H1 (cell line): ENCODE measurements at places on chromosomes 16 and 17. TPM values are rescaled to one million over a fixed set of nuclear protein-coding genes. Genes with fewer than 3 reads are reported as not detected.

- no peak for DNase-seq
These were observed 16.8 kb upstream of the SUPT4H1 start for GRCh38 chr17:58368860-58369213.

- no peak for DNase-seq
These were observed 13.3 kb downstream of the SLC16A3 start for GRCh38 chr17:82241926-82242697.

DNA sequence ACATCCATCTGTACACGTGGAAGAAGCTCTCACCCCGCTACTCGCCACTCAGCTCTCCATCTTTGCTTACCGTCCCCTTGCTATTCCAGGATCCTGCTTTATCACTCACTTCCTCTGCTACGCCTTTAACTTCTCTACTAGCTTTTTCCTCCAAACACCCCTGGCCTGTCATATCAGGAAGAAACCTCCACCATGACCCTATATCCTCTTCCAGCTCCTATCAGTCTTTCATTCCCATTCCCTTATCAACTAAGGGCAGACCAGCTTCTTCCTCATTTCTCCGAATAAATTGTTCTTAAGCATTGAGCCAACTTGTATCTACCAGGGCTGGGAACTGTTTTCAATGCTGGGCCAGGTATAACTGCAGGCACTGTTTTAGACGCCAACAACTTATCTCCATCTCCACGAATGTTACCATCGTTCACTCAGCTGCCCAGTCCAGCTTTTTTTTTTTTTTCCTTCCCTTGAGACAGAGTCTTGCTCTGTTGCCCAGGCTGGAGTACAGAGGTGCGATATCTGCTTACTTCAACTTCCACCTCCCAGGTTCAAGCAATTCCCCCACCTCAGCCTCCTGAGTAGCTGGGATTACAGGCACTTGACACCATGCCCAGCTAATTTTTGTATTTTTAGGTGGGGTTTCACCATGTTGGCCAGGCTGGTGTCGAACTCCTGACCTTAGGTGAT, 4.3 kb downstream of the IQCK start:
- DNase-seq, result no peak

- no peak for DNase-seq
These were observed 4.8 kb downstream of the ATP2A3 start for GRCh38 chr17:3959295-3959899.

- DNase-seq, result no peak
These were observed 371.9 kb downstream of the HS3ST3B1 start for GRCh38 chr17:14672830-14673229.

DNA sequence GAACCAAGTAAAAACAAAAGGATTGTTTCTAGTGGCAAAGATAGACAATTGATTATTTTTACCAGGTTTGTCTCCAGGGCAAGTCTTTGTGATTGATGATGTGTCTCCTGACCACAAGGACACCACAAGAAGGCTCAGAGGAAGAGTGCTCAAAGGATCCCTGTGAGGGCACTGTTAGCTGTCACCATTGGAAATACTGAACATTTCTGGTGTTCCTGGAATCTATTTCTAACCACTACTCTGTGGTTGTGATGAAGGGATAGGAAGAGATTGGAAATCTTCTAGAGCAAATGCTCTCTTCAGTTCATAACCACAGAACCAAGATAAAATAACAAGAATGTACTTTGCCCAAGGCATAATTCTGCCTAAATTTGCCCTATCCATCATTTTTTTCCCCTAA, 15.3 kb downstream of the RNF43 start:
- DNase-seq, result no peak

- no peak for DNase-seq
These were observed 250.0 kb downstream of the PRKCA start for GRCh38 chr17:66552371-66552770.

GRCh38 chr16:73197598-73197997, 149.7 kb upstream of the ZFHX3 start:
- no peak for DNase-seq

DNA sequence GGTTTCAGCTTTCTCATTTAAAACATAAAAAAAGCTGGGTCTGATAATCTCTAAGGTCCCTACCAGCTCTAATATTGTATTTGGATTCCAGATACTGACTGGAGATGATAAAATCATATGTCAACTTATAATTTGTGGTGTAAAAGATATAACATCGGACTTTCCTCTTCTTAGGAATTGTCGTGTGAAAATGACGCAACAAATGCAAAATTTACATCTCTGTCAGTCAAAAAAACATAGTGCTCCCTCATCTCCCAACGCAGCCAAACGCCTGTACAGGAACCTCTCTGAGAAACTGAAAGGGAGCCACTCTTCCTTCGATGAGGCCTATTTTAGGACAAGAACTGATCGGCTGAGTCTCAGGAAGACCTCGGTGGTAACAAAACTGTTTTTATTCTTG, 197.3 kb downstream of the ANKFN1 start:
- no peak for DNase-seq

DNA sequence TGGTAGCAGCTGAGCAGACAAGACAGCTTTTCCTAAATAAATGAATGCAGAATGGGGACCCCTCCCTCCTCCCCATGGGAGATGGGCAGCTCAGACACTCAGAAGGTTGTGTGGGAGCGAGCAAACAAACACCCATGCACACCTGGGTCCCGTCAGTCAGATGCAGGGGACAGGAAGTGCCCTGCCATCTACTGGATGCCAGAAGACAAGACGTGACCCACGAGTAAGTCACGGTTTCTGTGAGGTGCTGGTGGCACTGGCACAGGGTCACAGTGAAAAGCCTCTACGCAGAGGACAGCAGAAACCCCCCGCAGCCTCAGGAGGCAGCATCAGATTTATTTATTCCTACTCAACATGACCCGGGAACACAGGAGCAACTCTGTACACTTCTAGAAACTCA, 8.4 kb downstream of the HBQ1 start:
- DNase-seq, result no peak

GRCh38 chr17:42493319-42493718, 34.6 kb downstream of the ATP6V0A1 start:
- no peak for DNase-seq

DNA sequence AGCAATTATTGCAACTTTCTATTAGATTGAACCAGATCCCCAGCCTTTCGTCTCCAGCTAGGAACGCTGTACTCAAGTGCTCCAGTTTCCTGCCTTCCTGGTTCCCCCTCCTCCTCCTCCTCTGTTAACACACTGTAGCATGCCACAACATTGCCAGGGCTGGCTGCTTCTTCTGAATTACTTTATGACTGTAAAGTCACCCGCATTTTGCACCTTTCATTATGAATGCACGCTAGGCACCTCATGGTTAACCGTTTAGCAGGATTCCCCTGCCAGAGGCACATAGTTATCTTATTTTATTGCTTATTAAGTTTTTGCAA, 4.5 kb downstream of the ZNF423 start:
- no peak for DNase-seq

GRCh38 chr17:58694302-58694701, 1.9 kb downstream of the RAD51C start:
- DNase-seq, result no peak

GRCh38 chr17:79617304-79617703, 6.5 kb upstream of the RBFOX3 start:
- no peak for DNase-seq

GRCh38 chr17:8121681-8122421, 2.1 kb downstream of the HES7 start:
- peak; percentile 90 for DNase-seq

GRCh38 chr17:76132574-76133338, 8.3 kb downstream of the FOXJ1 start:
- DNase-seq, result peak; percentile 88

GRCh38 chr17:16158714-16159113, 56.6 kb downstream of the NCOR1 start:
- DNase-seq, result no peak

DNA sequence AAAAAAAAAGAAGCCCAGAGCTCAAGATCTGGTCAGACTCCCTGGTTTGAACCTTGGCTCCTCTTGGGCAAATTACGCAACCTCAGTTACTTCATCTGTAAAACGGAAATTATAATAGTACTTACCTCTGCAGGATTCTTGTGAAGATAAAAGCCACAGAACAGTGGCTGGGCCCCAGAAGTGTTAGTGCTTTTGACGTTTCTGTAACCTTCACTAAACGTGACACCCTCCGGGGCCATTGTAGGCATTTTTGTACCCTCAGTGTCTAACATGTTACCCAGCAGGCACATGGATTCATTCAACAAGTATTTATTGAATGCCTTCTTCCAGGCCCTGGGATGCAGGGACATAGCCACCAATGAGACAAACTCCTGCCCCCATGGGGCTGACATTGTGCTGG, 58.0 kb downstream of the PITPNC1 start:
- no peak for DNase-seq

GRCh38 chr16:73308771-73309170, 260.8 kb upstream of the ZFHX3 start:
- no peak for DNase-seq

- DNase-seq, result no peak
These were observed 56.7 kb downstream of the CFDP1 start for GRCh38 chr16:75376475-75377161.

DNA sequence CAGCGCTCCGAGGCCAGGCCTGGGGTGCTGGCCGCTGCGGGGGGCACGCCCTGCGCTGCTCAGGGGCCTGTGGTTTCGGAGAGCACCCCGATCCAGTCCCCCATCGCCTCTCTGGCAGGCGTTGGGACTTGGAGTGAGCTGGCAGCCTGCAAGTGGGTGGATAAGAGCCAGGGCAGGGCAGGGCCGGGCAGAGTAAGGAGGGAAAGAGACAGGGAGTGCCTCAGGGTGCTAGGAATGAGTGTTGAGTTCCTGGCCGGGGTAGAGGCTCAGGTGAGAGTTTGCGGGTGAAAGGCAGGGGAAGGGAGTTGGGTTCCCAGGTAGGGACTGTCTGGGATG, 1.3 kb downstream of the CDH13 start:
- no peak for DNase-seq

DNA sequence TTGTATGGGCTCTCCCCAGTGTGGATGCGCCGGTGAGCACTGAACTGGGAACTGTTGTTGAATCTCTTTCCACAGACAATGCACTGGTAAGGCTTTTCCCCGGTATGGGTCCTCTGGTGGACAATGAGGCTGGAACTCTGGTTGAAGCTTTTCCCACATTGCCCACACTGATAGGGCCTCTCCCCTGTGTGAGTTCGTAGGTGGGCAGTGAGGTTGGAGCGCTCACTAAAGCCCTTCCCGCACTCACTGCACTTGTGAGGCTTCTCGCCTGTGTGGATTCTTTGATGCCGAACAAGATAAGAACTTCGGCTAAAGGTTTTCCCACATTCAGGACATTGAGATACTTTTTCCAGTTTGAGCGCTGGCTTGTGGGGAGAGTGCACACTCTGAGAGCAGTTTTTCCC, 17.8 kb downstream of the ZSCAN32 start:
- DNase-seq, result no peak

The MNT gene
- 5.0 and 9.0 TPM in 2 replicates for polyA plus RNA-seq

The CCDC200 gene
- 0.11 TPM in 1 of 2 replicates, not detected in the other for polyA plus RNA-seq

The AHSP gene
- polyA plus RNA-seq, result 4.8 and 15.3 TPM in 2 replicates

The ZNF598 gene
- polyA plus RNA-seq, result 29.3 and 43.0 TPM in 2 replicates

The SLC26A11 gene
- polyA plus RNA-seq, result 25.9 and 36.4 TPM in 2 replicates

The TEKT1 gene
- not detected in 2 replicates for polyA plus RNA-seq

The SLC5A10 gene
- 0.05 and 0.11 TPM in 2 replicates for polyA plus RNA-seq

The RTN4RL1 gene
- 0.09 and 0.11 TPM in 2 replicates for polyA plus RNA-seq

The TENT4B gene
- polyA plus RNA-seq, result 3.1 and 4.2 TPM in 2 replicates

The SNAI3 gene
- 13.3 and 15.8 TPM in 2 replicates for polyA plus RNA-seq
